ENCODE measurements at places on chromosomes 5 and 9.

DNA sequence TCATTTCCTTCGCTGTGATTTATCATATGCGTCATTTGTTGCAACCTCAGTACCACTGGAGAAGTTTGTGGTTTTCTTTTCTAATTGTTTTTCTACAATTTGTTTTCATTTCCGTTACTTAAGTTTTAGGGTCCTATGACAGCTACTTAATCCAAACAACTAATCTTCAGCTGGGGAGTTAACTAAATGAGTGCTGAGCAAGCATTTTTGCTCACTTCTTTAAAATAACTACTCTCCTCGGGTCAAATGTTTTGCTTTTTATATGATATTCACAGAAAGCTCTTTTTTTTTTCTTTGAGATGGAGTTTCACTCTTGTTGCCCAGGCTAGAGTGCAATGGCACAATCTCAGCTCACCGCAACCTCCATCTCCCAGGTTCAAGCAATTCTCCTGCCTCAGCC, 14.6 kb upstream of the ICE1 start:
- no peak for DNase-seq

- DNase-seq = no peak
These were observed 52.9 kb downstream of the EHMT1 start for GRCh38 chr9:137671721-137672120.

GRCh38 chr5:146365618-146366017, 27.0 kb downstream of the POU4F3 start:
- no peak for DNase-seq

DNA sequence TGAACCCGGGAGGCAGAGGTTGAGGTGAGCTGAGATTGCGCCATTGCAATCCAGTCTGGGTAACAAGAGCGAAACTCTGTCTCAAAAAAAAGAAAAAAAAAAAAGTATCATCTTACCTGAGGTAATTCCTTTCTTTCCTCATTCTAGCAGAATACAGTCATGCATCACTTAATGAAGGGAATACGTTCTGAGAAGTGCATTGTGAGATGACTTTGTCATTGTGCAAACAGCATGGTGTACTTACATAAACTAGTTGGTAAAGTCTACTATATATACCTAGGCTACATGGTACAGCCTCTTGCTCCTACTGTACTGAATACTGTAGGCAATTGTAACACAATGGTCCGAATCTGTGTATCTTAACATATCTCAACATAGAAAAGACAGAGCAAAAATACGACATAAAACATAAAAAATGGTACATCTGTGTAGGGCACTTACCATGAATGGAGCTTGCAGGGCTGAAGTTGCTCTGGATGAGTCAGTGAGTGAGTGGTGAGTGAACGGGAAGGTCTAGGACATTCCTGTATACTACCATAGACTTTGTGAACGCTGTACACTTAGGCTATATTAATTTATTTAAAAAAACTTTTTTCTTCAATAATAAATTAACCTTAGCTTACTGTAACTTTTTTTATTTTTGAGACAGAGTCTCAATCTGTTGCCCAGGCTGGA, 100.4 kb downstream of the GLDC start:
- DNase-seq = no peak

- DNase-seq = peak; percentile 44
These were observed 30.1 kb upstream of the PDE8B start for GRCh38 chr5:77180167-77181081.

GRCh38 chr9:935348-935965, 41.0 kb upstream of the DMRT3 start:
- no peak for DNase-seq

GRCh38 chr5:143008809-143009521, 238.8 kb downstream of the ARHGAP26 start:
- no peak for DNase-seq

DNA sequence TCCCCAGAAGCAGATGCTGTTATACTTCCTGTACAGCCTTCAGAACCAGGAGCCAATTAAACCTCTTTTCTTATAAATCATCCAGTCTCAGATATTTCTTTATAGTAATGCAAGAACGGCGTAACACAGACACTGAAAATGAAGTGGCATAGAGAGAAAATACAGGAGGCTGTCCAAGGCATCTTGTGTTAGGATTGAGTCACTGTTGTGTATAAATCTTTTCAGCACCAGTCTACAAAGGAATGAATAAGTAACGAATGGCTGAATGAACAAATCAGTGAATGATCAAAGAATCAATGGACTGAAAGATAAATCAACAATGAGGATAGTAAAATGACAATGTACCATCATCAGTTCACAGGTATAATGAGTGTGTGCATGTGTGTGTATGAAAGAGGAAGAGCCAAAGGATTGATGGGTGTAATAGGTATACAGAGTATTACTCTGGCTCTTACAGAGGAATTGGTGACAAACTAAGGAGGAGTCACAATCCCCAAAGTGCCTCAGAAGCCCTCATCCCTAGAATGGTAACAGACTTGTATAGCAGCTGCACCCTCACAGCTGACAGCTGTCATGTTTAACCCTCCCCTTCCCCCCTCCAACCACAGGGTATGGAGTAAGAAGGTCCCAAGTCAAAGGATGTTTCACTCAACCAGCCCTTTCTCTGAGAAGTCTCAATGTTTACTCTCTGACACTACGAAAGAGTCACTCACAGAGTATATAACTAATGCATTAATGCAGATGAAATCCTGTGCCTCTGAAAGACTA, 29.8 kb upstream of the MIER3 start:
- DNase-seq = no peak

GRCh38 chr5:72857396-72857795, 40.9 kb downstream of the TNPO1 start:
- DNase-seq = no peak

DNA sequence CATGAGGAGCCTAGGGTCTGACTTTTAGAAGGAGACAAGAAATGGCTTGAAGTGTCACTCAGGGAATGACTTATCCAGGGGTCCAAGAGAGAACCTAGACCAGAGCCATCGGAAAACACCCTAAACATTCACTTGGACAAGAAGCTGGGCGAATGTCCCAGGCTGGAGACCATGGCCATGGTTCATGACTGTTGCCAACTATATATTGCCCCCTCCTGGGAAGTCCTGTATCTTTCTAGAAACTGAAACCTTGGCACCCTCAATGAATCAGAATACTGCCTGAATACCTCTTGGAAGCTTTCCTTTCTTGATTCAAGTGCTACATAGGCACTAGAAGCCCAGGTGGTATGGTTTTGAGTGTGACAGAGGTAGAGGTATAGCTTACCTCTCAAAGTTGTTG, 29.9 kb downstream of the TRMO start:
- no peak for DNase-seq

- DNase-seq = no peak
These were observed 23.0 kb downstream of the SLC9A3 start for GRCh38 chr5:501105-501830.

DNA sequence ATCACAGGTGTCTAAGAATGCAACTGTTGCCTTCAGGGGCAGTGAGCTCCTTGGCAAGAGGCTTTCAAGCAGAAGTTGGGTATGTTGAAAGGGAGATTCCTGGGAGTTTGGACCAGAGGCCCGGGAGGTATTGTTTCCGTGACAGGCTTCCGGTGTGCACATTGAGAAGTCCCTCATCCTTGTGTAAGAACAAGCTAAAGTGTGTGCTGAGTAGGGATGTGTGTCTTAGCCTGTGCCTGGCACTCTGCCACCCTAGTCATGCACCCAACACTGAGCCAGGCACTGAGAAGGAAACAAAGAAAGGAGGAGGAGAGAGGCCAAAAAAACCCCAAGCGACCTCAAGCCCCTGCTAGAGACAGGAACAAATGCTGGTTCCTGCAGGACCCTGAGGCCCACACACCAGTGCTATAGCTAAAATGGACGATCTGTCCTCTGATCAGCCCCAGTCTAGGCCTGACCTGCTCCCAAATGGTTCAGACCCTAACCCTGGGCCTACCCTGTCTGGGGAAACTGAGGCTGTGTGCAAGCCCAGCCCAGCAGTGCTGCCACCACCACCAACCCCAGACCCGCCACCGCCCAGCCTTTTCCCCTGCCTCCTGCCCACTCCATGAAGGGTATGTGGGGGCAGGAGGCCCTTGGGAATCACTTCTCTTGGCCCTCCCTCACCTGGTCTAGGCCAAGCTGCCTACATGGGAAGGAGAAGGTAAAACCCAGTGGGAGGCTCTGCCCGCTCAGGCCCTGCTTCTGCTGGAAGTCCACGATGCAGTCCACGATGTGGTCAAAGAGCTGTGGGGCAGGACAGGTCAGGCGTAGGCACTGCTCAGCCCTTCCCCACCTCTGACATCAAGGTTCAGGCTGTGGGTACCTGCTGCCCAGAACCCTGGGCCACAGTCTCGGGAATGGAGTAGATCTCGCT, 12.6 kb downstream of the HK3 start:
- no peak for DNase-seq

- DNase-seq = peak; percentile 60
These were observed 211.6 kb downstream of the MAST4 start for GRCh38 chr5:66807743-66808142.

GRCh38 chr5:20678814-20679298, 690.9 kb upstream of the CDH18 start:
- DNase-seq = no peak

DNA sequence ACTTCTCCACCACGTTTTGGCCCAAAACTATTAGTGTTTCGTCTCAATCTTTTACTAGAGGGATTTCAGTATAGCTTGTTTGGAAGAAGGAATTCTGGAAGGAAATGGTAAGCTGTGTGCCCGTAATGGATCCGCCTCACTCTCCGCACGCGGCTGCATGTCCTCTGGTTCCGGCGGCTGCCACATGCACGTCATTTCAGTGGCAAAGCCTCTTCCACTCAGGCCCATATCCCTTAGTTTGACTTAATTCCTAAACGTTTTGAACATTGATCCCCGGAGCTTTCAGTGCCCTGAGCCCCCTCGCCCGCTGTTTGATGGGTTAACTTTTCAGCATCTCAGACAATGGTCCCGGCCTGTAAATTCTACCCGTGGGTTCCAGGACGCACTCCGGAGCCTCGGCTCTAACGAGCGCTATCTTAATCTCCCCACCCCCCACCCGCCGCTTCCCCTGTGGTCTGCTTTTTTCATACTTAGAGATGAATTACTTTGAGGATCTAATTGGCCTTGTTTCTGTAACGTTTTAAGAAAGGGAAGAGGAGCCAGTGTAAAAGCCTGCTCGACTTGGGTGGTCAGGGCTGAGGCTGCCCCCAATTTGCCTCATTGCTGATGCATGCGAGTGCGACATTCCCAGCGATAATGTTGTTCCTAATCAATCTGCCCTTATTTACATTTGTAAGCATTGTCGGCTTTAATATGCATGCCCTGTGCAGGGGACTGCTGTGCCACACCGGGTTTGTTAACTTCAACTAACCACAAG, 4.6 kb downstream of the PTCH1 start:
- no peak for DNase-seq

GRCh38 chr9:137411260-137411644, 11.7 kb downstream of the EXD3 start:
- DNase-seq = no peak

GRCh38 chr9:127722055-127722745, 6.3 kb downstream of the TTC16 start:
- DNase-seq = no peak

GRCh38 chr5:124725622-124726258, 20.7 kb downstream of the ZNF608 start:
- no peak for DNase-seq

DNA sequence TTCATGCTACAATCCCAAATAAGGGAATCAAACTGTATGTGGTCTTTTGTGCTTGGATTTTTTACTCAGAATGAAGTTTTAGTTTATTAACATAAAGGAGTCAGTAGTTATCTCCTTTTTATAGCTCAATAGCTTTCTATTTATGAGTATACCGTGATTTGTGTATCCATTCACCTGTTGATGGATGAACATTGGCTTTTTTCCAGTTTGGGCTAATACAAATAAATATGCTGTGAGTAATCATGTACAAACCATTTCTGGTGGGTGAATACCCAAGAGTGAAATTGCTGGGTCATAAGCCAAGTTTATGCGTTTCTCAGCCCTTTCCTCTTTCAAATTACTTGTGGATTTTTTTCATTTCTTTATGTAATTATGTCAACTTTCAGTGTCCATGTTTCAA, 395.3 kb downstream of the OSTF1 start:
- DNase-seq = no peak

Measured in putamen (tissue), 1 donor.